ENCODE measurements at places on chromosomes 7 and 10.

DNA sequence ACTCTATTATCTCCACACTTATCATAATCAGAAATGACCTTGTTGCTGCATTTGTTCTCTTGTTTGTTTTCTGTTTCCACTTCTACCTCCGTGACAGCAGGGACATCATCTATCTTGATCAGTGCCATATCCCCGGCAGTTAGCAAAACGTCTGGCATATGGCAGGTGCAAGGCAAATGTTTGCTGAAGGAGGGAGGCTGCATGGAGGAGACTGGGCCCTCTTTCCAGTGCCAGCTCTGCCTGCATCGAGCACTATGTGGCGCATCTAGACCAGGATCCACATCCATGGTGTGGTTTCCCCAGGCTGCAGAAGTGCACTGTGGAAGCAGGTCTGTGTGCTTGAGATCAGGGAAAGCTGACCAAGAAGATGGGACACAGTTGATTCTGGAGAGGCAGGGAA is 181.2 kb downstream of the KCNMA1 start:
- no peak for DNase-seq

DNA sequence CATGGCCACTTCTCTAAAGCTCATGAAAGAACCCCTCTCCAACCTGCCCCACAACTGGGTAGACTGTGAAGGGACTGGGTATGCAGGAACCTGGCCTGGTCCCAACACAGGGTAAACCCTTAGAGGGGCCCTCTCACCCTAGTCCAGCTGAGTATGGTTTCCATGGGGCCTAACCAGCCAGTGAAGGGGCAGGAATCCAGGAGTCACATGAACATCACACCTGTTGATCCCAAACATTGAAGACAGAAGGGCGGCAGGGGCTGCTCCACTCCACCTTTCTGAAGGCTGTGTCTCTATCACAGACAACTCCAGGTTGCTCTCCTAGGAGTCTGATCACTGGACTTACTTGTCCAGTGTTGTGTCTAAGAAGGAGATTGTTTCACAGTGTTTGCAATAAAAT is 30.8 kb downstream of the GRID1 start:
- no peak for DNase-seq

- DNase-seq: no peak
Observed at GRCh38 chr10:24552346-24553016, 171.2 kb downstream of the ARHGAP21 start.

DNA sequence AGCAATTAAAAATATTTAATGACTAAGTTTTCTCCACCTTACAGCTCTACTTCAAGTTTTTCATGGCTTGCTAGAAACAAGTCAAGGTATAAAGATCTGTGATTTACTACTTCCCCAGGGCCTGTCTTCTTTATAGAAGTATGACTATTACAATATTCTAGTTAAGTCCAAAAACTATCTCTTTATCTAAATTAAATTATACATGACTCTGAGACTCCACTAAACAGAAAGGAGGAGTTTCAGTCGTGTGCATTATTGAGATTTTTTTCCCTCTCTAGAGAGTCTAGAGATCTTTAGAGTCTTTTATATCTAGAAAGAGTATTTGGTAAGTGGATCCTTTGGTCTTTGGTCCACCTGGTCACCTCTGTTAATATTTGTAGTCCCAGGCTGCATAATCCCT is 100.7 kb downstream of the SEMA3E start:
- DNase-seq: no peak

DNA sequence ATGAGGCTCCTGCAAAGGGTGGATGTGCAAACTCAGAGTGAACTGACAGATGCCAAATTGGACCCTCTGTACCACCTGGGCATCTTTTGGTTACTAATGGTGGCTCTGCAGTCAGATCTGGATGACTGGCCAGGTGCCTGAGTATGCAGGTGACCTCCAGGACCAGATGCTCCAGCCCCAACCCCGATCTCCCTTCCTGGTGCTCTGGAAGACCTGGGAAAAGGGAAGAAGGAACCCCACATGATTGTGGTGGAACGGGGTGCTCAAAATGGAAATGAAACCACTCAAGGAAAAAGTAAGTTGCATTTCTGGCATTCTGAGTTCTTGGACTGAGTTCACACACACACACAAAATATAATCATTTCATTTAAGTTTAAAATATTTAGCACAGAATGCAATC is 9.8 kb upstream of the AEBP1 start:
- no peak for DNase-seq

- no peak for DNase-seq
Observed at GRCh38 chr7:30787486-30787885, 16.3 kb downstream of the MINDY4 start.

- DNase-seq: no peak
Observed at GRCh38 chr7:112225006-112225405, 18.5 kb downstream of the ZNF277 start.

GRCh38 chr10:84337199-84337598 is 8.8 kb downstream of the CCSER2 start:
- peak; percentile 86 for DNase-seq

DNA sequence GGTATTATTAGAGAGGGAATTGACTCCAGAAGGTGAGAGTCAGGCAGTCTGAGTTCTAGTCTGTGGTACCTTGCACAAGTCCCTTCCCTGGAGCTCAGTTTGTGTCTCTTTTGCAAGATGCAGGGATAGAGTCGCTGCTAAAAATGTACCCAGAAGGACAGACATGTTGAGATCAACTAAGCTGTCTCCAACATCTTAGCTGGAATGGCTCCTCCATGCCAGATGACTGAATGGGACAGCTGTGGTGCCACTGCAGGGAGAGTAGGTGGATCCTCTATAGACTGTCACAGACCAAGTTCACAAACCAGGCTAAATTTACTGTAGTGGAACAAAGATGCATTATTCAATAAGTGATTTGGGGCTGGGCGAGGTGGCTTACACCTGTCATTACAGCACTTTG is 120.1 kb downstream of the NEURL1 start:
- no peak for DNase-seq

DNA sequence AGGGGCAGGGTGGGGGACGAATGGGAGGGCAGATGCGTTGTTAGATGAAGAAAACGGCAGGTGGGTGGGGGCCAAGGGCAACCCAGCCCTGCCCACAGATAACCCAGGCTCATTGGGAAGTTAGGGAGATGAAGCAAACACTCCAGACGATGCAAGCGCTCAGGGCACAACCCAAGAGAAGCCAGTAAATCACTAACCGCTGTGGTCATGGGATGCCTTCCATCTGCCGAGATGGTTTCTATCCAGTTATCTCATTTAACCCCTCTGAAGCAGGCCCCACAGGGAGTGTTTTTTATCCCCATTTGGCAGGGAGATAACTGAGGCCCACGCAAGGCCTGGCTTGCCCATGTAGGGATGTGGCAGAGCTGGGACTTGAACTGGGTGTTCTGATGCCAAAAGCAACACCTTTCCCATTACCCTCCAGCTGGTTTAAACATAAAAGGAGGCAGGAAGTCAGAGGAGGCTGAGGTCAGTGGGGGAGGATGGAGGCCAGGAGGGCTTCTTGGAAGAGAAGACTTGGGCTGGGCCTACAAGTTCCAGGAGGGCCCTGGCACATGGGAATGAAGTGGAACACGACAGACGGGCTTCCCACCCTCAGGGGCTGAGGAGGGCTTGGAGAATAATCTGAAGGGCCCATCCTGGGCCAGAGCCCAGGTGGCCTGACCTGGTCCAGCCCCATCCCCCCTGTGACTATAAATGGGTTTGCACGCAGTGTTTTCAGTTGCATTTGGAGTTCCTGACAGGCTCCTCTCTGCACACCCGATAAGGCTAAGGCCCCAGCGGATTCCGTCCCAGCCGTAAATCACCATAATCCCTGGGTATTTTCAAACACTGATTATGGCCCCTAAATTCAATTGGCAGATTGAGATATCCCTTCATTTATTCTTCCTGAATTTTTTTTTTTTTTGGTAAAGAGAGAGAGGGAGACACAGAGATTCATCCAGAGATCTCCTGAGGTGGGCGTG is 80.9 kb downstream of the NEURL1 start:
- DNase-seq: no peak

- no peak for DNase-seq
Observed at GRCh38 chr7:133754708-133755107, 372.4 kb upstream of the LRGUK start.

DNA sequence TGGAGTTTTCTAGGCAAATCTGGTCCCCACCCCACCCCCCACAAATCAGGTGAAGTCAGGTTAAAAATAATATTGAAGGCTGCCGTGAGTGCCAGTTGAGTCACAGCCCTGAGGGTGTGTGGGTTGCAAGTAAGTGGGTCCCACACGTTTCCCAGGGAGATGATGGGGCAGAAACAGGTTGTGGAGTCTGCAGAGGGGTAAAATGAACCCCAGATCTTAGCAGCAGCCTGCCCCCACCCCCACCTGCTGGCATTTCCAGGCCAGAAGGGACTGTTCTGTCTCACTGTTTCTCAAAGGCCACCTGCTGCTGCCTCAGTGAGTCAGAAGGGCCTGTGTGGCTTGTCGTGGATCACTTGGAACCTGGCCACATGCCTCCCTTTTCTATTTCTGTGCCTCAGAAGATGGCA is 59.8 kb upstream of the SMNDC1 start:
- DNase-seq: no peak

DNA sequence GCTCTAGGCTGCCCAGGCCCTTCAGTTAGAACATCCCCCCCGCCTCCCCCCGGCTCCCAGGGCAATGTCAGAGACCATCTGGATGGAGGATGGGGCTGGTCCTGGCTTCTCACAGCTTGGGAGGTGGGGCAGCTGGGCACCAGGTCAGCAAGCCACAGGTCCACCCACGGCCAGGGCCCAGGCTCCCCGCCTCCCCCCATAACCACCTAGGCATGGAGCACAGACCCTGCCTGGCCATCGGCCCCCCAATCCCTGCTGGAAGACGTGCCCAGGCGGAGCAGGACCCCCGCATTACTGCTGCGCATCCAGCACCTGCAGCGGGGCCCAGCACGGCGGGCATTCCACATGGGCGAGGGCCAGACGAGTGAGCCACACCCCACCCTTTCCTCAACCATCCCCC is 169.6 kb downstream of the ELFN1 start:
- DNase-seq: no peak

- no peak for DNase-seq
Observed at GRCh38 chr7:5435291-5436002, 11.8 kb upstream of the TNRC18 start.

DNA sequence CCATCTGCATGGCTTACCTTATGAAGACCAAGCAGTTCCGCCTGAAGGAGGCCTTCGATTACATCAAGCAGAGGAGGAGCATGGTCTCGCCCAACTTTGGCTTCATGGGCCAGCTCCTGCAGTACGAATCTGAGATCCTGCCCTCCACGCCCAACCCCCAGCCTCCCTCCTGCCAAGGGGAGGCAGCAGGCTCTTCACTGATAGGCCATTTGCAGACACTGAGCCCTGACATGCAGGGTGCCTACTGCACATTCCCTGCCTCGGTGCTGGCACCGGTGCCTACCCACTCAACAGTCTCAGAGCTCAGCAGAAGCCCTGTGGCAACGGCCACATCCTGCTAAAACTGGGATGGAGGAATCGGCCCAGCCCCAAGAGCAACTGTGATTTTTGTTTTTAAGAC is 12.4 kb downstream of the DUSP5 start:
- DNase-seq: no peak

- DNase-seq: no peak
Observed at GRCh38 chr10:74743401-74743800, 83.0 kb upstream of the KAT6B start.

Measured in iris pigment epithelial cell (primary cell).